ENCODE measurements at places on chromosomes 16 and 17.

DNA sequence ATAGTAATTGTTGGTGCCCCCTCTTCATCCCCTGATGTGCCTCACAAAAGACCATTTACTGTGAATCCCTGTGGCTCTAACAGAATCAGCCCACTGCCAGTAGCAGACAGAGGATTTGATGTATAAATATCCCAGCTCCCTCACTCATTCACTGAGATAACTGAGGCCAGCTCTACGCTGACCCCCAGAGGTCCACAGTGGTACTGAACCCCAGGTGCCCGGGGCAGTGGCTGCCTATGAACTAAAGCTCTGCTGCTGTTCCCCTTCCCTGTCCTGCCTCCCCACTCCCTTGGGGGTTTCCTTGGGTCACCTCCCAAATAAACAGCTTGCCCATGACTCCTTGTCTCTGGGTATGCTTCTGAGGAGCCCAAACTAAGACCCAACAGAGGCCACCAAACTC is 295.8 kb downstream of the FOXL1 start:
- DNase-seq, result no peak

- no peak for DNase-seq
Observed at GRCh38 chr16:66206363-66206762, 160.1 kb upstream of the CDH5 start.

- no peak for DNase-seq
Observed at GRCh38 chr17:79470754-79471153, 140.1 kb downstream of the RBFOX3 start.

DNA sequence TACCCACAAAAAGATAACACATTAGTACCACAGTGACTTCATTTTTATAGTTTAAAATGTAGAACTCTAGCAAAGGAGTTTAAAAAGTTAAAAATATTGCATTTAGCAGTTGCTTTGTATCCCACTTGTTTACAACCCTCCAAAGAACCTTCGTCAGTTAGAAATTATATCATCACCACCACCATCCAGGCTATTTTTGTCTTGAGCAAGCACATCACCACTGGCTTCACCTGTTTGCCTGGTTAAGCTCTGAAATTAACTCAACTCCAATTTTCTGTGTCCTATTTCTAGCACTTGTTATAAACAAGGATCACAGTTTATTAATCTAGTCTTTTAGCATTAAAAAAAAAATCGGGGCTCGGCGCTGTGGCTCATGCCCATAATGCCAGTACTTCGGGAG is 6.1 kb downstream of the GLYR1 start:
- no peak for DNase-seq

DNA sequence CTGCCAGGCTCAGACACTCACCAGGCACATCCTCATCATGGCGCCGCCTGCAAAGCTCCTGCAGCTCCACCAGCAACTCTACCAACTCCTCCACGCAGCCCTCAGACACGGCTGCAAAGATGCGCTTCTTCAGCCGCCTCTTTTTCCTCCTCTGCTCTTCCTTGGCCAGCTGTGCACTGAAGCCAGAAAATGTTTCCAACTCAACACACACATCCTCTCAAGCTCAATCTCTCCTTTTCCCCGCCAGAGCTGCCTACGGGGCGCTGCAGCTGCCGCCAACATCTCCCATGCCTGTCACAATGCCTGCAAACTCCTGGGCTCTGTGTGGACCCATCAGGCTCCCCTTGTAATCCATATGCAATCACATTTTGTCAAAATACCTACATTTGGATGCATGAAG is 14.2 kb downstream of the TRPV3 start:
- DNase-seq, result no peak

GRCh38 chr17:13619462-13619861 is 17.7 kb upstream of the HS3ST3A1 start:
- DNase-seq, result no peak

- DNase-seq, result no peak
Observed at GRCh38 chr16:3922241-3922640, 41.7 kb upstream of the CREBBP start.

Data from substantia nigra (tissue), 51 donors.